Thyroid gland (tissue), 4 donors: ENCODE measurements at places on chromosomes 2 and 18. TPM values are rescaled to one million over a fixed set of nuclear protein-coding genes. Genes with fewer than 3 reads are reported as not detected.

DNA sequence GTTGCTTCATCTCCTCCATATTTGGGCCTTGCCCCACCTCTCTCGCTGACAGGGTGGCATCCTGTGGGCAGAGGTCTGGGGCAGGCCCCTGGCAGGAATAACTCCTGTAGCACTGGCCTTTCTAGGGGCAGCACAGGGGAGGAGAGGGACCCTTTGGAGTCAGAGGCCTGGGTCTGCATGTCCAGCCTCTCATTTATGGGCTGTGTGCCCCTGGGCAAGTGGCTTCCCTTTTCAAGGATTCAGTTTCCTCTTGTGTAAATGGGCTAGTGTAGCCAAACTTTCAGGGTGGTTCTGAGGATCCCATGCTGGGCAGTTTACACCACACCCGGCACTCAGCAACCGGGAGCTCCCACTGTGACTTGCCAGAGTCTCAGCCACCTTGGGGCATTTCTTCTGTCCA lies 23.4 kb downstream of the ADRA2B start:
- H3K27me3 ChIP-seq = no peaks in the 10 kb centered on the region
- no peaks in the 10 kb centered on the region for H3K36me3 ChIP-seq
- no peak for DNase-seq
- H3K27ac ChIP-seq = no peak overlapping the region
- peaks cover 10% of the 10 kb centered on the region for H3K4me1 ChIP-seq

Gene KIDINS220
- 76.8 TPM for total RNA-seq

DNA sequence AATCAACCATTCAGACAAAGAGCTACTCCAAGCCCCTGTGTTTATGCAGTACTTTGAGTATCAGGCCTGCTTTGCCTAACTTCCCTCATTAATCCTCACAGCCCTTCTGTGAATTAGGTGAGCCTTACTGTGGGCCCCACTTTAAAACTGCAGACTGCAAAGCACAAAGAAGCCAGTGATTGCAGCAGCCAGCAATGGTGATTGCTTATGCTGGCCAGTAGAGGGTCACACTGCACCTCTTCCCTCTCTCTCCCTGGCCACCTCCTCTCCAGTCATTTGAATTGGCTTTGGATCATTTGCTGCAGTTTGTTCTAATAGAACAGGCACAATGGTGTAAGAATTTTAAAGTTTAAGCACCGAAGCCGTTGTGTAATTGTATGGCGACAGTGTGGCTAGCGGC lies 229.9 kb downstream of the AGPS start:
- no peak for DNase-seq
- peaks cover 4% of the 10 kb centered on the region for H3K4me1 ChIP-seq
- H3K4me3 ChIP-seq = no peak overlapping the region
- H3K36me3 ChIP-seq = no peaks in the 10 kb centered on the region

DNA sequence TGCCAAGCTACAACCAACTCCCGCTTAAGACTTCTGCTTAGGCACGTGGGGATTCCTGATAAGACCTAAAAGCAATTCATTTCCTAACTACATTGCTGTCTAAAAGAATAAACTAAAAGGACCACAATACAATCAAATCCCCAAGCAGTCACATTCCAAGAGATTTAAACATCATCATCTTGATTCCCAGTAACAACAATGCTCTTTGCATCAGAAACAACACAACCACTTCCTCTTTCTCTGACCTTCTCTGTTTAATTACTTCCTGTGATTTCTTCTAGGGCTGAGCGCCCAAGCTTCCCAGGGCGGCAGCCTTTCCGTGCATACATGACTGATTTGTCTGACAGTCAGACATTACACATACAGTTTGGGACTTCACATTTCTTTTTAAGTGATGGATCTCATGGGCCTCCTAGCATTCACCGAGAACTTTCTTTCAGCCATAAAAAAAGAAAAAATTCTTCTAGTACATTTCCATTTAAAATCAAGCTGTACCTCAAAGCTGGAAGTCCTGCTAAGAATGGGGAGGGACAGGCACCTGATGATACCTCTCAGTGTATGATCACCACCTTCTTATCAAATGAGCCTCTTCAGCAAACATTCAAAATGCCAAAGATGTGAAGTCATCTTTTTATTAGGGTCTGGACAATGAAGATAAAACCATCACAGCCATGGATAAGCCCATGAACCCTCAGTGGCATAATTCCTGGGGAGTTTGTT lies 11.5 kb downstream of the SPRED2 start:
- H3K36me3 ChIP-seq = no peaks in the 10 kb centered on the region
- H3K4me1 ChIP-seq = peaks cover 40% of the 10 kb centered on the region

DNA sequence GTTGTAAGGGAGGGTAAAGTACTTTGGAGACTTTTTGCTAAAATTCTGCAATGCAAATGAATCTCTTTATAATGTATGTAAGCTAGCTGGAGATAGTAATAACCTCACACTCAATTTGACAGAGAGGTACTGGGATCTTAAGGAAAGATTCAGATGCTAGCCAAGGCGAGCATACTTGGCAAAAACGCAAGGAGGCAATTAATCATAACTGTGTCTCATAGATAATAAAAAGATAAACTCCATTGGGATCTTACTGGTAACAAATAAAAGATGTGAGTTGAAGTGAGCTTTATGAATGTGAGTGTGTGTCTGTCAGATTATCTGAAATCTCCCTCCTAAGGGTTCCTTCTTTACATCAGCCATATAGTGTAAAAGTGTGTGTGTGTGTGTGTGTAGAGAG lies 533.0 kb downstream of the TMX3 start:
- H3K27me3 ChIP-seq = no peaks in the 10 kb centered on the region
- H3K36me3 ChIP-seq = no peaks in the 10 kb centered on the region
- H3K4me1 ChIP-seq = no peaks in the 10 kb centered on the region
